ENCODE measurements at places on chromosomes 12 and 14.

GRCh38 chr14:53500191-53500590, 347.1 kb upstream of the DDHD1 start:
- no peak for DNase-seq

DNA sequence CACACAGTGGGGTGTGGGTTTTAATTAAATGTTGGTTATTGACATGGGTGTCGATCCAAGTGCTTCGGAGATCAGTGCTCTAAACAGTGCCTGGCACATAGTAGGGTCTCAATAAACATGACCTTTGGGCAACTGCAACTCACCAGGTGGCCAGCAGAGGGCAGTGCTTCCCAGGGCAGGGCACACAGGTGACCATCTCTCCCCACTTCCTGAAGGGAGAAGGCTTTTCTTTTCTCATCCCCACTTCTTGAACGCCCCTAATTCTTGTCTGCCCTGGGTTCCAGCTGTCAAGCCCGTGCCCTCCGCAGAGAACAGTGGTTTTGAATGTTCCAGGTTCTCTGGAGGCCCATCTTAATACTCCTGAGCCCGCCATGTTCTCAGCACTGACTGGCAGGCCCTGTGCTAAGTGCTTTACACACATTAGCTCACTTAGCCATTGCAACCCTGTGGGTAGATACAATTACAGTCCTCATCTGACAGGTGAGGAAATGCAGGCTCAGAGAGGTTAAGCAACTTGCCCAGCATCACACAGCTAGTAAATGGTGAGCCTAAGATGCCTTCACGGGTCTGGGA, 16.3 kb downstream of the RAPGEF3 start:
- no peak for DNase-seq

- DNase-seq: no peak
These were observed 64.7 kb downstream of the GPR65 start for GRCh38 chr14:88069677-88070076.

GRCh38 chr14:56390859-56391258, 188.7 kb upstream of the TMEM260 start:
- DNase-seq: no peak

GRCh38 chr14:67111022-67111421, 78.2 kb upstream of the GARIN2 start:
- DNase-seq: no peak

- no peak for DNase-seq
These were observed 4.2 kb downstream of the MLF2 start for GRCh38 chr12:6748761-6749160.

DNA sequence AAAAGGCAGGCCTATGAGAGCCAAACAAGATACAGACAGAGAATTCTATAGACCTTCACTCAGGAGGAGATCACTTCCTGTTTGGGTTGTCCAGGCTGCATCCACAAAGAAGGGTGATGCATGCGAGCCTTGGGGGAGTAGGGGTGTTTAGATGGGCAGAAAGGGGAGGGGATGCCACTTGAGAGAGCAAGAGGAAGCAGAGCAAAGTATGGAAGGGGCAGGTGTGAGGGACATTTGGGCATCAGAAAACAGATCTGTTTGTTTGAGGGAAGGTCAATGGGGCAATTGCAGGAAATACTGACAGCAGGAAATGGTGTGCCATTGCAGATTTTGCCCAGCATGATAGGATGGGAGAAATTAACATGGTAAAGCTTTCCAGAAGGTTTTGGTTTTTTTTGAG, 146.4 kb upstream of the FOXN3 start:
- DNase-seq: no peak

- DNase-seq: peak; percentile 95
These were observed 24.5 kb downstream of the SAMD4A start for GRCh38 chr14:54591461-54591860.

DNA sequence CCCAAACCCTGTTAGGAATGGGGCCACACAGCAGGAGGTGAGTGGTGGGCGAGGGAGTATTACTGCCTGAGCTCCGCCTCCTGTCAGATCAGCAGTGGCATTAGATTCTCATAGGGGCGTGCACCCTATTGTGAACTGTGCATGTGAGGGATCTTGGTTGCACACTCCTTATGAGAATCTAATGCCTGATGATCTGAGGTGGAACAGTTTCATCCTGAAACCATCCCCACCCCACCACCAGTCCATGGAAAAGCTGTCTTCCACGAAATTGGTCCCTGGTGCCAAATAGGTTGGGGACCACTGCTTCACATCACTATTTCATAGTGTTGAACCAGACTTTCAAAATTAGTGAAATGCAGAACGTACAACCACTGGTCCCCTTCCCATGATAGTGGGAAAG, 57.9 kb upstream of the BICD1 start:
- DNase-seq: no peak

DNA sequence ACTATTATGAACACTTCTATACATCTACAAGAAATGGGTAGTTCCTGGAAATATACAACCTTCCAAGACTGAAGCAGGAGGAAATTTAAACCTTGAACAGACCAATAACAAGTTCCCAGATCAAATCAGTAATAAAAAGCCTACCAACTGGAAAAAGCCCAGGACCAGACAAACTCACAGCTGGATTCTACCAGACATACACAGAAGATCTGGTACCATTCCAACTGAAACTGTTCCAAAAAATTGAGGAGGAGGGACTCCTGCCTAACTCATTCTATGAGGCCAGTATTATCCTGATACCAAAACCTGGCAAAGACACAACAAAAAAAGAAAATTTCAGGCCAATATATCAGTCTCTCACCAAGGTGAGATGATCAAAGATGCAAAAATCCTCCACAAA, 189.4 kb downstream of the RPS29 start:
- no peak for DNase-seq

DNA sequence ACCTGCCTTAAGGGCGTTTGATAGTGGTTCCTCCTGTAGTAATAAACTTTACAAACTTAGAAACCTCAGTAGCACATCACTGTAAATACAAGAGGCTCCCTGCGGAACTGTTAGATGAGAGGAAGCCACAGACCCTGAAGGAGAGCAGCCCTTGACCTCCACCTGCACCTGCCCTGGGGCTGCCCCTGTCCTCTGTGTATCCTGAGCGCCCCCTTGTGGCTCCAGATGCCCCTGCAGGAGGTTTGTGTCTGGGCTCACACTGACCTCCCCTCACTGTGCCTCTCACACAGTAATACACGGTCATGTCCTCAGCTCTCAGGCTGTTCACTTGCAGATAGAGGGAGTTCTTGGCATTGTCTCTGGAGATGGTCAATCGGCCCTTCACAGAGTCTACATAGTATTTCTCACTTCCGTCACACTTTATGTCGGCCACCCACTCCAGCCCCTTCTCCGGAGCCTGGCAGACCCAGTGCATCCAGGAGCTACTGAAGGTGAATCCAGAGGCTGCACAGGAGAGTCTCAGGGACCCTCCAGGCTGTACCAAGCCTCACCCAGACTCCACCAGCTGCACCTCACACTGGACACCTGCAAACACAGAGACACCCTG, 1059.8 kb downstream of the TMEM121 start:
- DNase-seq: no peak

GRCh38 chr14:68444449-68445168, 348.3 kb downstream of the ZFP36L1 start:
- peak; percentile 96 for DNase-seq
